Stimulated activated CD8-positive, alpha-beta memory T cell treated with anti-CD3 and anti-CD28 coated beads, Interleukin-4, amount 100 ng/mL, for 1 hour (primary cell): ENCODE measurements at places on chromosomes 5 and 9.

DNA sequence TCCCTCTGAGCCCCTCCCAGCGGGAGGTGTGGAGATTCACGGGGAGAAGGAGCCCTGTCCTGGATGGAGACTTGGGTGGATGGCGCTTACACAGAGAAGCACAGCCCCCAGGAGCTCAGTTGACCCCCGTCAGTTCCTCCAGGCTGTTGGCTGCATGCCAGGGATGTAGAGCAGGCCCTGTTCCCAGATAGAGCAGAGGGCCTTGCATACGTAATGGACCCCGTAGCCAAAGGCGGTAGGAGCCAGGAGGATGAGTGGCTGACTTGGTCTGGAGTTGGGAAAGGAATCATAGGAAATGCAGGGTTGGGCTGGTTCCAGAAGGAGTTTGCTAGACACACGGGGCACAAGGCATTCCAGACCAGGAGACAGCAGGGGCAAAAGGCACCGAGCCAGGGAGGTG is 2.5 kb downstream of the PMPCA start:
- DNase-seq = no peak

GRCh38 chr5:68529581-68529980 is 314.0 kb downstream of the PIK3R1 start:
- no peak for DNase-seq

- DNase-seq = no peak
These were observed 28.0 kb upstream of the NFIL3 start for GRCh38 chr9:91451431-91452270.

GRCh38 chr9:79357194-79357593 is 214.6 kb upstream of the TLE4 start:
- no peak for DNase-seq

GRCh38 chr5:80207832-80208231 is 48.0 kb downstream of the SERINC5 start:
- DNase-seq = no peak

GRCh38 chr5:36079200-36079781 is 12.6 kb upstream of the UGT3A2 start:
- no peak for DNase-seq

DNA sequence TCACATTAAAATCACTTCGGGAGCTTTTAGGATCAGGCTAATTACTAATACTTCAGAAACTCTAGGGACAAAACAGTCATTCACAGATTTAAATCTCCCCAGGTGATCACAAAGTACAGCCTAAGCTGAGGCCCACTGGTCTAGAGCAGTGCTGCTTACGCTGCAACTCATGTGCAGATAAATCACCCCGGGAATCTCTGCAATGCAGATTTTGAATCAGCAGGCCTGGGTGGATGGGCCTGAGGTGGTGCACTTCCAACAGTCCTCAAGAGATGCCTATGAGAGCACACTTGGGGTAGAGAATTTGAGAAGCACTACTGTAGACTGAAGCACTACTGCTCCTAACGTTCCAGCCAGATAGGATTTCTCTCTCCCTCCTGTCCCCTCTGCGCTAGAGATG is 28.4 kb downstream of the CSF1R start:
- DNase-seq = no peak
